ENCODE measurements at places on chromosomes 1 and 21.
A peak's percentile ranks its signal among the peaks of the same experiment; 100 is the strongest.

GRCh38 chr1:205440476-205441317, 15.1 kb downstream of the BLACAT1 start:
- peak; percentile 94 for DNase-seq

GRCh38 chr1:244917073-244917670, 52.8 kb upstream of the HNRNPU start:
- no peak for DNase-seq

GRCh38 chr1:59901770-59902388, 24.7 kb downstream of the CYP2J2 start:
- DNase-seq = no peak

DNA sequence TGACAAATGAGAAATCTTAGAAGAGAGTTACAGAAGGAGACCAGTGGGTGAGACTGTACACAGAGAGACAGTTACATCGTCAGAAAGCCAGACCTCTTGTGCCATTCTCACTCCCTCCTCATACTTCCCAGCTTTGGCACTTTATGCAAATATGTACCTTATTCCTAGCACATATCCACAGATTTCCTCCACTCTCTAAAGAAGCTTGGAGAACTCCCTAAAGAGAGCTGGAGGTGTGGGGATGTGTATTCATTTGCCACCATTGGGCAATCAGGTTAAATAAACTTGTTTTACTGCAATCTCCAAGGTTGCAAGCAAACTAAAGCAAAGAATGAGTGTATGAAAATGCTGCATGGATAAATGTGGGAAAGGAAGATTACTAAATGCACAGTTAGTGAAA, 380.9 kb upstream of the PRMT6 start:
- no peak for DNase-seq

GRCh38 chr1:31510853-31511789, 65.2 kb upstream of the TINAGL1 start:
- DNase-seq = no peak

- no peak for DNase-seq
Observed at GRCh38 chr1:167582722-167583121, 29.2 kb upstream of the CREG1 start.

DNA sequence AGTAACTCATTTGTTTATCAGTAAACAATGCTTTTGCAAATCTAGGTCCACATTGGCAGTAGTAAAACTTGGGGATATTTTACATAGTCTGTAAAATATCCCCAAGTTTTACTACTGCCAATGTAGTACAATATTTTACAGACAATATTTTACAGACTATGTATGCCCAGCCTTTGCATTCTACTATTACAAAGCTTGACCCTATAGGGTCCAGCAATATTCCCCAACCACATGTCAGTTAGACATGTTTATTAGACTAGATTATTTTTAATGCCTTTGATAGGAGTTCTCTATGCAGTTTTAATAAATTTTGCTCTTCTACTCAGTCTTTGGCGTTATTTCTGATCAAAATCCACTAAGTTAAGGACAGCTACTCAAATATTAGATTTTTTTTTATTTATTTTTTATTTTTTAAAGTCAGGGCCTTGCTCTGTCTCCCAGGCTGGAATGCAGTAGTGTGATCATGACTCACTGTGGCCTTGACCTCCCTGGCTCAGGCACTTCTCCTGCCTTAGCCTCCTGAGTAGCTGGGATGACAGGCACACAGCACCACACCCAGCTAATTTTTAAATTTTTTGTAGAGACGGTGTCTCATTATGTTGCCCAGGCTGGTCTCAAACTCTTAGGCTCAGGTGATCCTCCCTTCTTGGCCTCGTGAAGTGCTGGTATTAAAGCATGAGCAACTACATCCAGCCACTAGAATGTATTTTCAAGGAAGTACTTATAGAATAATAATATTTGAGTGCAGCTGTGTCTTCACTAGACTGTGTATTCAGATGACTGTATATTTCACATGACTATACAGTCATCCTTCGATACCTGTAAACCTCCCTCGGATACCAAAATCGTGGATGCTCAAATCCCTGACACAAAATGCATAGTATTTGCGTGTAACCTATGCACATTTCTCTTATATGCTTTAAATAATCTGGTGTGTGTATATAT, 19.8 kb downstream of the MIER1 start:
- DNase-seq = no peak

DNA sequence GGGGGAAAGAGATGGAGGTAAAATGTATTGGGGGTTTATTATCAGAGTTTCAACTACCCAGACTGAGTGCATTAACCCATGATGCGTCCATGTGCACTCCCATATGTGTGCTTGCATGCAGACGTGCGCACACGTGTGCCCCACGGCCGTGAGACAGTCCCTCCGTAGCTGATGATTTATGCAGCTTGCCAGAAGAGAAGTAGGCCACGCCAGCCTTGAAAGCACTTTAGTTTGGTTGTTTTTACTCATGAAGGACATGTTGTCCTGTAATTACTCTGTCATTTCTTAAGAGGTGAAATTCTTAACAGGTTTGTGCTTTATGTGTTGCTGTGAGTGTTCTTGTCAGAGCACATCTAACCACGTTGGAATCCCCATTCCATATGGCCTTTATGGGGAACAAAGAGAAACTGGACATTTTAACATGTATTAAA, 467.8 kb downstream of the LMO4 start:
- no peak for DNase-seq

GRCh38 chr1:198605406-198605805, 33.4 kb upstream of the PTPRC start:
- no peak for DNase-seq

DNA sequence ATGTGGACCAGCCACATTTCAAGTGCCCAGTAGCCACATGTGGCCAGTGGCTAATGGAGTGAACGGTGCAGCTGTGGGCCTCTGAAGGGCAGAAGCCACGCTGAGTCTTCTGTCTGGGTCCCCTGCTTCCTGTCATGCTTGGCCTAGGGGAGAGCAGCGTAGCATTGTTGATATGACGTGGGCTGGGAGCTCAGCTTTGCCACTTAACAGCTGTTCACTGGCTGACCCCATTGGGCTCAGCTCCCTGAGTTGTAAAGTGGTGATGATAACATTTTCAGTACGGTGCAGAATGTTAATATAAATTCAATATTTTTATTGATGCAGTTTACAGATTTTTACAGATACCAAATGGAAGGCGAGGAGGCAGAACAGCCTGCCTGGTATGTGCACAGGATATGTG, 4.5 kb downstream of the PODN start:
- no peak for DNase-seq

DNA sequence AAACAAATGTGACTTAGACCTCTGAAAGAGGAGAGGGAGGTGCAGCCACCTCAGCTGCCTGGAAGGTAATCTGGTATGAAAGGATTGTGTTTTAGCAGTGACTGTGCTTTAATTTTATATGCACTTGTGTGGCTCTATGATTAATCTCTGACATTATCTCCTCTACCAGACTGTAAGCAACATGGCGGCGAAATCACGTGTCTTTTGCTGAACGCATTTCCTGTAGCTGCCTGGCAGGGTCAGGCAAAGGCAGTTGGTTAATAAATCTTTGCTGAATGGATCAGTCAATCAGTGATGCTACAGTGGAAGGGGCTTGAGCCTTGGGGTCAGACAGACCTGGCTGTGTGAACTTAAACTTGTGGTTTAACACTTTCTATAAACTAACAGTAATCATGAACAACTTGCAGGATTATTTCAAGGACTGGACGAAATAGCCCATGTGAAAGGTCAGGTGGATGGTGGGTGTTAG, 96.9 kb downstream of the ADSS2 start:
- DNase-seq = no peak

- no peak for DNase-seq
Observed at GRCh38 chr21:41068496-41068895, 99.5 kb upstream of the BACE2 start.

DNA sequence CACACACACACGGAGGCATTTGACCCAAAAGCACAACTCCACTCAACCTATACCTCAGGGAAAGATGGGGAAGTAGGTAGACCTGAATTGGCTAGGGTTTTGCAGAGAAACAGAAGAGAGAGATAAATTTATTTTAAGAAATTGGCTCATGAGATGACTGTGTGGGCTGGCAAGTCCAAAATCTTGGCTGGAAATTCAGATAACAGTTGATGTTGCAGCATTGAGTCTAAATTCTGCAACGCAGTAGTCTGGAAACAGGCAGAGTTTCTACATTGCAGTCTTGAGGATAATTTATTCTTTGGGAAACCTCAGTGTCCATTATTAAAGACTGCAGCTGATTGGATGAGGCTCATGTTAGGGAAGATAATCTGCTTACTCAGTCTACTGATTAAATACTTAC, 4.3 kb upstream of the LCE2B start:
- no peak for DNase-seq

- no peak for DNase-seq
Observed at GRCh38 chr1:70495370-70495769, 84.3 kb downstream of the CTH start.

- no peak for DNase-seq
Observed at GRCh38 chr1:21597753-21598152, 71.4 kb downstream of the RAP1GAP start.

GRCh38 chr1:155471026-155471425, 91.6 kb downstream of the ASH1L start:
- no peak for DNase-seq

GRCh38 chr1:31694069-31694963, 9.5 kb downstream of the COL16A1 start:
- no peak for DNase-seq

- DNase-seq = no peak
Observed at GRCh38 chr1:96521994-96522760, 199.4 kb upstream of the PTBP2 start.

- DNase-seq = no peak
Observed at GRCh38 chr1:5526385-5526750, 465.9 kb downstream of the NPHP4 start.

DNA sequence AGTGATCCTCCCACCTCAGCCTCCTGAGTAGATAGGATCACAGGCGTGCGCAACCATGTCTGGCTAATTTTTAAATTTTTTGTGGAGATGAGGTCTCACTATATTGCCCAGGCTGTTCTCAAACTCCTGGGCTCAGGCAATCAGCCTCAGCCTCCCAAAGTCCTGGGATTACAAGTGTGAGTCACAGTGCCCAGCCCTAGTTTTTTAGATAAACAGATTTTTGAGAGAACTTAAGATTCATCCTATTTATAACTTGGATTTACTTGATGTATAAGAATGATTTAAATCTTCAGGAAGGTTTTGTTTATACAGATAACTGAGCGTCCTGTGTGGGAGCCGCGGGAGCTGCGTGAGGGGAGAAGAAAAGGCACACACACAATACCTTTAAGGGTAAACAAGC, 26.2 kb downstream of the HEYL start:
- DNase-seq = no peak

DNA sequence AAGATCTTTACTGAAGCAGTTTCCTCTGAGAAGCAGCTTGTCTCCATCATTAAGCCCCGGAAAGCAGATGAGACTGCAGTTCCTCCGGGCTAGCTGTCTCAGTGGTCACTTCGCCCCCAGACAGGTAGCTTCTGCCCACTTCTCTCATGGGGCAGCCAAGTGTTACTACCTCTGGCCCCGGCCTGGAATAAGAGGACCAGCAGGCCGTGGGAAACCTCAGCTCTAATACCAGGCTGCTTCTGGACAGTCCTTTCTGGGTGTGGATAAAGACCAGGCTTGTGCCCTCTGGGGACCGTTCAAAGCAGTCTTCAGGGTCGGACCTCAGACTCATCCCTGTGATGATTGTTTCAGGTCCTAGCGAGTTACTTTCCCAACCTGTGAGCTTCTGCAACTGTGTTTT, 54.8 kb downstream of the RUNX3 start:
- no peak for DNase-seq

DNA sequence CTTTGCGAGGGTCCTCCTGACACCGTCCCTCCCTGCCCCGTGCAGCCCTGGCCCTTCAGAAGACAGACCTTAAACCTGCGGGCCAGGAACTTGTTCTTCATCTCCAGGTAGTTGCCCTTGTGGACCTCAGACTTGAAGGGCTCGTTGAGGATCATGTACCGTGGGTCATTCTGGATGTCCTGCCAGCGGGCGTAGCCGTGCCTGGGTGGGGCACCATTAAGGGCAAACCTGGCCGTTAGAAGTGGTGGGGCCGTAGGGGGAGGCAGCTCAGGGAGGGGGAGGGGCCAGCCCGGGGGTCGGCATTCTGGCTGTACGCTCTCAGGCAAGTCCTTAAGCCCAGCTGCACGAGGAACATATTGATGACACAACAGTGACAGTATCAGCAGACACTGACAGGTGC, 64.6 kb downstream of the KCNAB2 start:
- DNase-seq = no peak

GRCh38 chr1:167332503-167332902, 111.8 kb downstream of the POU2F1 start:
- DNase-seq = no peak

DNA sequence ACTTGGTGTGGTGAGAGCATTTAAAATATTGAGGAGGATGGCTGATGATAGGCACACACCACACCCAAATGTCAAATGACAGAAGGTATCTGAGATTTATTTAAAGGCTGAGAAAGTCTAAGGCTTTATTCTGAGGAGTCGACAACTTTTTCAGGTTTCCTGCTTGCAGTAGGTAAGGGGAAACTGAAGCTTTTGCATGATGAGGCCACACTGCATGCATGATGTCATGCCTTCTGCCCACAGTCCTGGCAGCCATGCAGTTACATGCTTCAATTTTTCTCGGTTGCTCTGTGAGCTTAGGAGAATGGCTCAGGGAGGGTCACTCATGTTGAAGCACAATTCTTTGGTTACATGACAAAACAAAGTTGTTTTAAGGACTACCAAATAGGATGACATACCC, 7.0 kb downstream of the OSCP1 start:
- no peak for DNase-seq

- no peak for DNase-seq
Observed at GRCh38 chr1:94942171-94943128, 15.5 kb upstream of the CNN3 start.

- DNase-seq = no peak
Observed at GRCh38 chr1:204046346-204046745, 26.6 kb upstream of the SOX13 start.

GRCh38 chr1:203036537-203036936, 10.2 kb downstream of the PPFIA4 start:
- no peak for DNase-seq

- DNase-seq = no peak
Observed at GRCh38 chr1:162023181-162023546, 505 bp downstream of the OLFML2B start.

DNA sequence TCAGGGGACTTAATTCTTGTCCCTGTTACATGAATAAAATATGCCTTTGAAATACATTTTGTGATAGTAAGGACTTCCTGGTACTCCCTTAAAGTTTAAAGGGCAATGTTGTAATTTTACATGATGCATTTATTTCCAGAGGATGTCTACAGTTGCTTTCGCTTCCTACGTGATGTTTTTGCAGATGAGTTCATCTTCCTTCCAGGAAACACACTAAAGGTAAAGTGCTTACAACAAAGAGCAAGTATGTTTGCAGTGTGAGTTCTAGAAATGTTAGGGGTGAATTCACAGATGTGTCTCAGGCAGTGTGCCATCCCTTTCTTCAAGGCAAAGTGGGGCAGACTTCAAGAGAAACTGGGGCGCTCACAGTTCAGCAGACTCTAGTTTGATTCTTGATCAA, 31.2 kb downstream of the GNPAT start:
- DNase-seq = no peak

- DNase-seq = no peak
Observed at GRCh38 chr1:78281580-78281979, 209.2 kb upstream of the PTGFR start.

Measured in NCI-H510A treated with DMSO at 0.1 percent for 48 hours (cell line).